ENCODE measurements at places on chromosomes 16 and 17.

- peak; percentile 27 for DNase-seq
Observed at GRCh38 chr16:1613211-1613622, 1.1 kb downstream of the CRAMP1 start.

- DNase-seq = no peak
Observed at GRCh38 chr16:77564791-77565390, 130.1 kb upstream of the ADAMTS18 start.

- no peak for DNase-seq
Observed at GRCh38 chr16:73189136-73189535, 141.2 kb upstream of the ZFHX3 start.

DNA sequence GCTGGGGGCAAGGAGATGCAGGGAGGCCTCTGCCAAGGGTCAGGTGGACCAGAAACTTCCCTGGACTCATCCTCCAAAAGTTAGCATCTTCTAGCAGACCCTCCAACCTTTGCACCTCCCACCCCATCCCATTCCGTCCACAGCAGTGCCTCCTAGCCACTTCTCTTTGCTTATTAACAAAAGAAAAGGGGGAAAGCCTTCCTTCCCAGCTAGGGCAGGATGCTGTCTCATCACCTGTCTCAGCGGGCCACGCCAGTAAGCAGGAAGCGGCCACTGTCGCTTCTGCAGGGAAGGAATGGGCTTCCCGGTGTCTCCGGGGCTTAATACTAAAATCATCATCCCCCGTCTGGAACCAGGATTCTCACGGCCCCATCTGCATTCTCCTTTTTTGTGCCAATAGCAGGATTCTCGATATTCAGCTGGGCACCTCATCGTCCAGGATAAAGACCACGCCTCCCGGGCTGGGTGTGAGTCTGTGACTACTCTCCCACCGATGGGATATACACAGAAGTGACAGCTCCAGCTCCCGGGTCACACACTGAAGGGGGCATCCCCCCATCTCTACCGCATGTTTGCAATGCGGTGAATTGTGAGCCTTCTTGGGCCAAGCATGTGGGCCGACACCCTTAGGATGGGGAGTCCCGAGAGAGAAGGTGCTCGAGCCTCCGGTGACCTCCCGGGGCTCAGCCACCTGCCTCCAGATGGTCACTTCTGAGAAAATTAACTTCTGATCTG lies 15.5 kb upstream of the RBFOX3 start:
- DNase-seq = no peak

GRCh38 chr17:30187573-30187972 lies 47.9 kb downstream of the SLC6A4 start:
- DNase-seq = no peak

GRCh38 chr17:28917465-28917864 lies 14.6 kb upstream of the DHRS13 start:
- DNase-seq = no peak

- no peak for DNase-seq
Observed at GRCh38 chr16:20064931-20065330, 8.8 kb downstream of the GPR139 start.

DNA sequence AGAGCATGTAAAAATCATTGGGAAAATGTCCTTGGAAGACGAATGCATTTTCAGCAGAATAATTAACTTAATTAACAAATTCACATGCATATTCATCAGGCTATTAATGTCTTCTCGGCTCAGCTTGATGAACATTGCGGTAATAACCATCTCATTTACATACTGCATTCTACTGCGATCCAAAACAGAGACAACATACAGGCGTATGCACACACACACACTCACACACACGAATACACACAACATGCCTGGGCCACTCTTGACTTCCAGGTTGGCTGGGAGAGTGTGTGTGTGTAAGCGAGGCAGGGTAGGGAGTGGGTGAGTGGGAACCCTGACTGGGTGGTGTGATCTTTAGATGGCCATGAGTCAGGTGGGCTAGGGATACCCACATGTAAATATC lies 44.7 kb downstream of the NEUROD2 start:
- DNase-seq = no peak

DNA sequence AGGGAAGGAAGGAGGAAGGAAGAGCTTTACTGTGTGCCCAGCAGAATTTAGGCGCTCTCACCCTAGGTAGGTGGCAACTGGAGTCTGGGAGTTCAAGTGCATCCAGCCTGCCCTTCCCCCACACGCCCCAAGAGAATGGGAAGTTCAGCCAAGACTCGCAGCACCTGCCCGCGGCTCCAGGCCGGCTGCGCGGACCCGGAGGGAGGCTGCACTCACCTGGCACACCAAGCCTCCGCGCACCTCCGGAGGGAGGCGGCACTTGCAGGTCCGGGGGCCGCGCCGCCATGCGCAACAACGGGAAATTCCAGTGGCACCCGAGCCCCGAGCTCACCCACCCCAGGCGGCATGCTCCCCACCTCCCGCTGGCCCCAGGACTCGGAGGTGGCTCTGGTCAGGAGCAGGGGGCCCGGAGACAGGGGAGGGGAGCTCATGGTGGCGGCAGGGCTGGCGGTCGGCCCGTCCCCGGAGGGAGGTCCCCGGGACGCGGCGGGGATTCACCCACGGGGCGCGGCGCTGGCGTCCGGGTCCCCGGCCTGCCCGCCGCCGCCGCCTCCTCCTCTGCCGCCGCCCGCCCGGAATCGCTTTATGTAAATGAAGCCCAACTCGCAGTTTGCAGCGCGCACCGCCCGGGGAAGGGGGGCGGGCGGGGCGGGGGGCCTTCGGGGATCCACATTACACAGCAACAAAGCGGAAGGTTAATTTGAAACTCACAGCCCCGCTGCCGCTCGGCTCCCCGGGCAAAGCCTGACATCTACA lies at the start of gene ZFHX3:
TSS of gene ZFHX3 (minus strand) at position 593 of the 756 bp plus-strand sequence. CDS start 87,983 bp downstream, outside the sequence.
- peak; percentile 63 for DNase-seq

DNA sequence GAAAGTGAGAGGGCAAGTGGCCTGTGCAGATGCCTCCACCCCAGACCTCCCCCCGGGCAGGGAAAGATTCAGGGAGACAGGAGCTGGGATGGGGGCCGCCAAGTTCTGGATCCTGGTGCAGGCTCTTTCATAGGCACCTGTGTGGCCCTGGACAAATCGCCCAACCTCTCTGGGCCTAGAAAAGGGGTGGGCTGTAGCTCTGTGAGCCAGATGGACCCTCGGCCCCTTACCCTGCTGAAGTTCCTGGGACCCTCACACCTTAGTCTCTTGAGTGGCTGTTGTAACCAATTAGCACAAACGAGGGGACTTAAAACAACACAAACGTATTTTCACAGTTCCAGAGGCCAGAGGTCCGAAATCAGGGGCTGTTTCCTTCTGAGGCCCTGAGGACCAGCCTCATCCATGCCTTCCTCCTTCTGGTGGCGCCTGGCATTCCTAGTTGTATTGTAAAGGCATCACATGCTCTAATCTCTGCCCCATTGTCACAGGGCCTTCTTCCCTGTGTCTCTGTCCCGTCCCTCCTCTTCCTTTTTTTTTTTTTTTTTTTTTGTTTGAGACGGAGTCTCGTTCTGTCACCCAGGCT lies 352.6 kb downstream of the SEC14L1 start:
- DNase-seq = peak; percentile 2

DNA sequence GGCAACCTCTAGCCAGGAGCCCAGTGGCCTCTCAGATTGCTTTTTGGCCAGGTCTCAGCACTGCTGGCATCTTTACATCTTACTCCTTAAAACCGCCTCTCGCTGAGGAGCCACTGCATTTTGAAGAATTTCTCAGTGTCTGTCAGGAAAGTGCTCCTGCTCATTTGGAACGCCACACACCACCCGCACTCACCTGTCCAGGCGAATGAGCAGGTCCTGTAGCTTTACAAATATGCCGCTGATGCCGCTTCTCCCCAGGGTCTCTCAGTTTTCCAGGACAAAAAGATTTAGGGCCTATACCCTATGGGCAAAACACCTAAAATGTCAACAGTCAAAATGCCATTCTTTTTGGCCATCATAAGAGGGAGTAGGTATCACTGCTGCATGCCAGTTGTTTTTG lies 22.1 kb downstream of the CYB561 start:
- DNase-seq = no peak

GRCh38 chr17:57766318-57766943 lies 21.3 kb upstream of the CCDC182 start:
- DNase-seq = no peak

- peak; percentile 76 for DNase-seq
Observed at GRCh38 chr17:74923538-74924249, 379 bp upstream of the OTOP2 start.

DNA sequence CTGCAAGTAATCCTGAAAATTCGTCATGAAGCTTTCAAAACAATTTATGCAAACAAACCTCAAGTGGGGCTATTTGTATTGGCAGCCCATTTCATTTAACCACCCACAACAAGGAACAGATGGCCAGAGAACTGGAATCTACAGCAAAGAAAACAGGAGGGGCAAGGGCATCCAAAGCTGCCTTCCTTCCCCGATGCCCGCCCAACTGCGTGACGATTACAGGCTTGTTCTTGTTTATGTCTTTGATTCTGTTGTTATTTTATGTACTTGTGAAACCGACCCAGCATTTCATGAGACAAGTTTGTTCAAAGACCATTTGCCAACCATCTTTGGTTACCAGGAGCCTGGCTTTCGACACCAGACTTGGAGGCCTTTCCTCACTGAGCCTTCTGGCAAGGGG lies 59.1 kb upstream of the IRX6 start:
- no peak for DNase-seq

DNA sequence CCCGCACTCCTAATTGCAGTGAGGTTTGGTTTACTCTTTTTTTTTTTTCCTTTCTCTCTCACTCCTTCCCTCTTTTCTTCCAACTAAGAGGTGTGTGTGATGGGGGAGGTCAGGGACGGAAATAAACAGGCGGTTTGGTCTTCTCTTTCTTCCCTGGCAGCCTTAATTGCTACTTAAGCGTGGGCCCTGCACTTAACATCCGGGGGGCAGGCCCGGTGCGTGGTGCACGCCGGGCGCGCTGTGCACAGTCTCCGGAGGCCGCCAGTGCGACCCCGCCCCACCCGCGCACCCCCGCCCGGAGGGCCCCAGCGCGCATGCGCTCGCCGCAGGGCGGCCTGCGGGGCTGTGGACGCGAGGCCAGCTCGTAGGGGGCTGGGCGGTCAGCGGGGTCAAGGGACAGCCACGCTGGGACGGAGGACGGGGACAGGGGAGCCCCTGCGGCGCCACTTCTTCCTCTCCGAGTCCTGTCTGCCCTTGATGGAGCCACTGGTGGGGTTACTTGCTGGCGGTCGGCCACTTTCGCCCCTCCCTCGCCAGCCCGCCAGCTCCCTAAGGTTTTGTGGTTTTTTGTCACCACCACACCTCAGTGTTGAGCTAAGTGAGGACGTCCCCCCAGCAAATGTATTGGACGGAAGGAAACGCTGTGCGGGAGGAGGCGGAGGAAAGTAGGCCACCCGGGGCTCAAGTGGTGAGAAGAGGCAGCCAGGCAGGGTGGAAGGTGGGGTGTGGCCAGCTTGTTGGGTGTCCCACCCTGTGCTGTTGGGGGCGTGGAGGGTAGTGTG lies 120.9 kb downstream of the MRM1 start:
- DNase-seq = peak; percentile 90

GRCh38 chr17:27502526-27503324 lies 46.5 kb downstream of the KSR1 start:
- DNase-seq = no peak

DNA sequence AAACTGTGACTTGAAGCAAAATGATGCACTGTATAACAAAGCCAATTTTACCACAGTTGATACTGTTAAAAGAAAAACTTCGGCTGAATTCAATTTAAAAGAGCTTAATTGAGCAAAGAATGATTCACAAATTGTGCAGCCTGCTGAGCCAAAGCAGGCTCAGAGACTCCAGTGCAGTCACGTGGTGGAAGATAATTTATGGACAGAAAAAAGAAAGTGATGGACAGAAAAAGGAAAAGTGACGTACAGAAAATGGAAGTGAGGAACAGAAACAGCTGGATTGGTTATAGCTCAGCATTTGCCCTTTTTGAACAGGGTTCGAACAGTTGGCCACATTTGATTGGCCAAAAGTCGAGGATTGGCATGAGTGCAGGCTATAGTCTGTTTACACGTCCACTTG lies 25.7 kb downstream of the ZSWIM7 start:
- no peak for DNase-seq

- DNase-seq = no peak
Observed at GRCh38 chr17:81829858-81830257, 3.2 kb downstream of the MCRIP1 start.

- DNase-seq = no peak
Observed at GRCh38 chr17:19456016-19456927, 45.2 kb downstream of the RNF112 start.

DNA sequence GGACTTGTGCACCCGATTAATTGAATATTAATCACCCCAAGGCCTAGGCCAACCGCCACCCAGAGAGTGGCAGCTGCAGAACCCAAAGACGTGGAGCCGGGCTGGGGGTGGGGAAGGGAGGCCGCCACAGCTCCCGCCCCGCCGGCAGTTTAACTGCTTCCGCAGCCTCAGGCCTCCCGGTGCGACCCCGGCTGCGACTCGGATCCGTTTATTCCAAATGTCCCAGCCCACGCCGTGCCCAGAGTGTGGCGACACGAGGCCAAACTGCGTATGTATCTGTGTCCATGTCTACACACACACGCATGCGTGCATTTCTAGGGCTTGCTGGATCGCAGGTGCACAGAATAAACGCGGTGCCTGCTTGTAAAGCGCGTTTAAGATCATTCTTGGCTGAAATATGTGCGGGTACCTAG lies 802 bp upstream of the TOB1 start:
- DNase-seq = peak; percentile 80

- no peak for DNase-seq
Observed at GRCh38 chr17:12591021-12591735, 74.5 kb upstream of the MYOCD start.

- DNase-seq = no peak
Observed at GRCh38 chr16:84233748-84234147, 6.1 kb downstream of the KCNG4 start.

- DNase-seq = no peak
Observed at GRCh38 chr17:35295686-35296085, 52.8 kb downstream of the SLFN5 start.

GRCh38 chr17:8384801-8385378 lies 1.9 kb upstream of the RPL26 start:
- no peak for DNase-seq

DNA sequence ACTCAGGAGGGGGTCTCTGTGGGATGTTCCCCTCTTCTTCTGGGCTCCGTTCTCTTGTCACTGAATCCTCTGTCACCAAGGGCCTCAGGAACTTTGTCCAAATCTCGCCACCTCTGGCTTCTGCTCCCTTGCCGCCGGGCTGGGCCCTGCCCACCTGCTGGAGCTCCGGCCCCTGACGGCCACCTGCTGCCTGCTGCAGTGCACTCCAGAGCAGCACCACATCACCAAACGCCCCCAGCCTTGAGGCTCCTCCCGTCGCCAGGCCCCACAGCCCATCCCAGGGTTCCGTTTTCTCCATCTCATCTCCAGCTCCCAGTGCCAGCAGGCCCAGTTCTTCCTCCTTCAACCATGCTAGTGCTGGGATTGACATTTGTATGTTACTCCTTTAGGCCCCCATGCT lies 43.6 kb downstream of the FOXL1 start:
- no peak for DNase-seq

GRCh38 chr17:40791111-40791510 lies 8.6 kb downstream of the KRT28 start:
- no peak for DNase-seq

DNA sequence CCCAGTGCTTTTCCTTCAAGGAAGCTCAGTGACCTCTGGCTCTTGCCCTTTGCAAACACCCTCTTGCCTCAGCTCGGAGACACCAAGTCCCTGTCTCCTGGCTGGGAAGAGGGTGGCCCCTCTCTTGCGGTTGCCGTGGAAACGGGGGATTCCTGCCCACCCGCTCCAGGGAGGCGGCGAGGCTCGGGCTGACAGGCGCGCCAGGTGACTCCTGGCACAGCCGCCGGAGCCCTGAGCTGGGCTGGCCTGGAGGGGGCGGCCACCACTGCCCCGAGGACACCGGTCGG lies 71.4 kb downstream of the ABR start:
- no peak for DNase-seq

All from activated CD8-positive, alpha-beta T cell treated with anti-CD3 and anti-CD28 coated beads for 36 hours (primary cell).